ENCODE measurements at places on chromosomes 12 and 14.
A peak's percentile ranks its signal among the peaks of the same experiment; 100 is the strongest.

- peak; percentile 44 for DNase-seq
These were observed 344.9 kb downstream of the DPF3 start for GRCh38 chr14:72549026-72549425.

DNA sequence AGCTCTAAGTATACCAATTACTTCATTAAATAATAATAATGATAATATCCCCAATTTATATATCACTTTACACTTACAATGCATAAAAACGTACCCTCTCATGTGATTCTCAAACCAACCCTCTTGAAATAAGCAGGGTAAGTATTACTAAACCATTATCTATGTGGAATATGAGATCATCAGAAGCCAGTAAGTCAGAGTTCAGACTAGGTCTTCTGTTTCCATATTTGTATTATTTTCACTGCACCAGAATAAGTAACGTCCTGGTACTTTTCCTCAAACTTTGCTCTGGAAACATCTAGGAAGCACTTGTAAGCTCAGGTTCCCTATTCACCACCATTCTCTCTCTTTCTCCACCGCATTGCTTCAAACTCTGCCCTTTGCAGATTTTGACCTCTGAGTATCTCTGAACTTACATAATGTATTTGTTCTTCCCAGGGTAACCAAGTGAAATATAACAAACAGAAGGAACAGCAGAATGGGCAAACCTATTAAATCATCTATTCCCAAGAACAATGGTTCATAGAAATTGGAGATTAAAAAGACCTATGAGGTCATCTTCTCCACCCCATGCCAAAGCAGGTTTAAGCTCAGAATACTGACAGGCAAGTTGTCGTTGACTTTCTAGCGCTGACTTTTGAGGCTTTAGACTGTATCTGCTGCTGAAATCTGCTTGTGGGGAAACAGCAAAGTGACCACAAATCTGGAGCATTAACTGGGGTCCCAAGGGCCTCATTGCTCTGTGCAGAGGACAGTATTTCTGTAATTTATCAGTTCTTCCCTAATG is 161.3 kb upstream of the FAR2 start:
- DNase-seq: no peak

- DNase-seq: no peak
These were observed 22.6 kb downstream of the TCTN1 start for GRCh38 chr12:110636516-110636915.

DNA sequence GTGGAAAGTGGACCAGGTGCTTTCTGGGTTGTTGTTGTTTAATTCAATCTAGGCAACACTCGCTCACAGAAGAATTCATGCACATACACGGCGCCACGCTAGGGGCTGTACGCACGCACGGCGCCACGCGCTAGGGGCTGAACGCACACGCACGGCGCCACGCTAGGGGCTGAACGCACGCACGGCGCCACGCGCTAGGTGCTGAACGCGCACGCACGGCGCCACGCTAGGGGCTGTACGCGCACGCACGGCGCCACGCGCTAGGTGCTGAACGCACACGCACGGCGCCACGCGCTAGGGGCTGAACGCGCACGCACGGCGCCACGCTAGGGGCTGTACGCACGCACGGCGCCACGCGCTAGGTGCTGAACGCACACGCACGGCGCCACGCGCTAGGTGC is 54.3 kb downstream of the NINJ2 start:
- no peak for DNase-seq

DNA sequence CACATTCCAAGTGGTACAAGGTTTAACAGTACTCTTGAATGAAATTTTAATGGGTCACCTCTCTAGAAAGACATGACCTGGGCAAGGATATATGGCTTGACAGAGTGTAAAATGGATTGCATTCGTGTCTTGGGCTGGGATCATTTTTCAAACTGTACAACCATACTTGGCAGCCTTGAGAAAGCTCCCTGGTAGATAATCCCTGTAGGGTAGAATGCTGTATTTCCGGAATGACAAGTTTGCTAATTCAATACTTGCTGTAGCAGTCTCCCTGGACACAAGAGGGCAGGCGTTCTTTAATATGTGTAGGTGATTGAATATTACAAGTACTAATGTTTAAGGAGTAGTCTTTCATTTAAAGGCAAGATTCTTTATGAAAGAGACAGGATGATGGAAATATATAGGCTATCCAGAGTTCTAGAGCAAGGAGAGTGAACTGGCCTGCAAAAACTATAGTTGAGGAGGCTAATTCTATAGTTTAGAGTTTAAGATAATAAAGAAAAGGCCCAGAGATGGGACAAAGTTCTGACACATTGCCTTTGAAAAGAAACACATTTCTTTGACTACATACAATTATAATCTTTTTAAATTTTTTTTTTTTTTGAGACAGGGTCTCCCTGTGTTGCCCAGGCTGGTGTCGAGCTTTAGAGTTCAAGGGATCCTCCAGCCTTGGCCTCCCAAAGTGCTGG is 53.4 kb downstream of the PLBD1 start:
- DNase-seq: no peak

DNA sequence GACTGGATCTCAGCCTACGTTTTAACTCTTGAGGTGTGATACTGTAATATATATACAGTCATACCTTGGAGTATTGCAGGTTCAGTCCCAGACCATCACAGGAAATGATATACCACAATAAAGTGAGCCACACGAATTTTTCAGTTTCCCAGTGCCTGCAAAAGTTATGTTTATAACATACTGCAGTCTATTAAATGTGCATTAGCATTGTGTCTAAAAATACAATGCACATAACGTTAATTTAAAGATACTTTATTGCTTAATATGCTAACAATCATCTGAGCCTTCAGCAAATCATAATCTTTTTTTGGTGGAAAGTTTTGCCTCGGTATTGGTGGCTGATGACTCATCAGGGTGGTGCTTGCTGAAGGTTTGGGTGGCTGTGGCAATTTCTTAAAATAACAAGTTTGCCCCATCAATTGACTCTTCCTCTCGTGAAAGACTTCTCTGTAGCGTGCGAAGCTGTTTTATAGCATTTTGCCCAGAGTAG is 18.9 kb downstream of the PYROXD1 start:
- no peak for DNase-seq

DNA sequence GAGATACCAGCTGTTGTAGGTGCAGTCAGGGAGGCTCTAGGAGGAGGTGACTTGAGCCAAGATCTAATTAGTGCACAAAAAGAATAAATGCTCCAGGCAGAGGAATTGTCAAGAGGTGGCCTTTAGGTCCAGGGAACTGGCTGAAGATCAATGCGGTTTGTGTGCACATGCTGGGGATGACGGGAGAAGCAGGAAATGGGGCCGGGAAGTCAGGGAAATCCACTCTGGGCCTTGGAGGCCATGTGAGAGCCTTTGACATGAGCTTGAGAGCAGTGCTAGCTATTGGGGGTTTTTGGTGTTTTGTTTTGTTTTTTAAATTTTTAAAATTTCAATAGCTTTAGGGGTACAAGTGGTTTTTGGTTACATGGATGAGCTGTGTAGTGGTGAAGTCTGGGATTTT is 67.4 kb downstream of the MVK start:
- no peak for DNase-seq

- peak; percentile 42 for DNase-seq
These were observed 1.1 kb downstream of the SAV1 start for GRCh38 chr14:50666772-50667683.

DNA sequence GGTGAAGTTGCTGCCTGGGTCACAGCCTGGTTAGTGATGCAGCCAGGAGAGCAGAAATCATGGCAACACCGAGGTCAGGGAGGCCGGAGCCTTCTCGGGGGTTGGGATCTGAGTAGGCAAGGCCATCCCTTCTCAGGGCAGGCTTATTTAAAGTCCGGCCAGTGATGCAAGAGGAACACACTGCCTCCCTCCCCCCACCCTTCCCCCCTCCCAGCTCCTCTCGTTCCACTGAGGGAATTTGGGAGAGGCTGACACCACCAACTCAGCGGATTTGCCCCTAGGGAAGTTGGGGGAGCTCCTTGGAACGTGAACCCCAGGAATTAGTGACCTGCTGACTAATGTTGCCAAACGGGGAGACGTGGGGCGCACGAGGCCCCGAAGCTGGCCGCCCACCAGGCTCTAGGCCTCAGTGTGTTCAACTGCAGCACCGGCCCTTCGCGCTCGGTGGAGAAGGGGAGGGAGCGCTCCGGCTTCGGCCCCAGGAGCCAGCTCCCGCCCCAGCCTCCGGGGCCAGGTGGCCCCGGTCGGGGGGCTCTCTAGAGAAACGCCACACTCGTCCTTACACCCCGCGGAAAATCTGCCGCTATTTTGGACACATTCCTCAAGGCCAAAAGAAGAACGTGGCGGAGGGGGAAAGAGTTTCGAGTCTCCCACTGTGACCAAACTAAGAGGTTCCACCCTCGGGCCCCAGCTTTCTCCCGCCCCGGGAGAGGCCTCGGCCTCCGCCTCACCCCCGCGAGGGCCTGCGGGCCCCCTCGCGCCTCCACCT is 1.6 kb downstream of the CTDSP2 start:
- DNase-seq: peak; percentile 64

DNA sequence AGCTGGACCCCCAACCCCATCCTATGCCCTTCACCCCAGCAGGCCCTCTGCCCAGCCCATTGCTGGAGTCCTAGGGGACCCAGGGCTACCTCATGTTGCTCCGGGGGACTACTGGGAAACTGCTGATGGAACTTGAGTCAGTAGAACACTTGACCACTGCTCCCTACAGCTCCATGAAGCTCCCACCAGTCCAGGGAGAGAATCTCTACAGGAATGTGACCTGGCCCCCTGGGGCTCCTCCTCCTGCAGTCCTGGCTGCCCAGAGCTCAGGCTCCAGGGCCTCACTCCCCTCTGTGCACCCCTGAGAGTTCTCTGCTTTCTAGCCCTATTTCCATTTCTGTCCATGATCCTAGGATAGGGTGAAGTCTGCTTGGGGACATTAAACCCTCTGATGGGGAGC is 10.8 kb upstream of the AQP2 start:
- no peak for DNase-seq

DNA sequence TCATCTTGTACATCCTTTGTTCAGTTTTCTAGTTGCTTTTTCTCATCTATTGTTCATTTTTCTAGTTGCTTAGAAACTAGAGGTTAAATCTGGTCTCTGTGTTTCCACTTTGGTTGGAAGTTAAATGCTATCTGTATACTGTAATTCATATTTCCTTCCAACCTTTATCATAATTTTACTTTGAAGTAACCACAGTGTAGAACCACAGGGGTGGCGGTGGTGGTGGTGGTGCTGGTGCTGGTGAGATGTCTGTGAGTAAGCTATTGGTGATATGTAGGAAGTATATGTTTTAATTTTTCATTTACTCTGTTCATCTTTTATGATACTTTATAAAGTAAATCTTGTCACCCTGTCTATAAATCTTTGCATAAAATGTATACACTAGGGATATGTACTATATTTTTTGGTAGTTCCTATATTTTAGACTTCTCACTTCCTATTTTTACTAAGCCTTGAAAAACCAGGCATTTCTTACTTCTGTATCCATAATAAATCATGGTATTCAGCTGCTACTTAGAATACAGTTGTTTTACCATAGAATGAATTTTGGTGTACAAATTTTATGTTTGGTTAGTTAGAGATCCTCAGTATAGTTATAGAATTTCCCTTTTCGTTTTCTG is 31.9 kb downstream of the CCDC91 start:
- DNase-seq: no peak

DNA sequence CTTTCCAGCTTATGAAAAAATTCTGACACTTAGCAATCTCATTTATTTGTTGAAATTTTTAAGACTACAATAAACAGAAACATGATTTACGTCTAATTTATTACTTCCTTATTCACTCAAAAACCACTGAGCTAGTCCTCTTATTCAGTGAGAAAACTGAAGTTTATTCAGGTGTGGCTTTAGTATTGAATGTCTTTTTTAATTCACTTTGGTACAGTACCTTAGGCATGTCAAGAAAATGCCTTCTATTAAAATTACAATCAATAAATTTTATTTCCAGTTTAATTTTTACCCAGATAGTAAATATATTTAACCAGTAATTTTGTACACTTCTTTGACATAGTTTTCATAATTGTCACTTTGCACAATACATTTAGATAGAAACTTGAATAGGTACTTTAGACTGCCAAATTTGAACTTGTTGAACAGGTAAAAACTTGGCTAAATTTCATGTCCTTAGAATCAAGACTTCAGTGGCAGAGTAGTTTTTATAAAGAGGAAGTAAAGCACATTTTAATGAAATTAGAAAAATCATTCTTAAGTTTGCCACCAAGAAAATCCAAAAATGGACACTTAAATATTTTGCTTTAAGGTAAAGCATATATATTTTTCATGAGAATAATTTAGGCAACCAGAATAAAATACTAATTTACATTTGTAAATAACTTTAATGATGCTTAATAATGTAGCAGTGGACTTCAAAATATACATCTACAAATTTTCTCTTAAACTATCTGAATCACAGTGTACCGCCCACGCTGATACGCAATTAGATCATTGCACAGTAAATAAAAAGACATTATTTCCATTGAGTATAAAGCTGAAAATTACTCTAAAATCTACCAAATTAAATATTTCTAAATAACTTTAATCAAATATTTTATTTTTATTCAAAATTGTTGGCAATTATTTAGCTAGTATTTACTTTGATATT is 159.1 kb downstream of the RASSF9 start:
- no peak for DNase-seq

GRCh38 chr14:99563749-99564129 is 40.3 kb downstream of the CCDC85C start:
- DNase-seq: no peak

DNA sequence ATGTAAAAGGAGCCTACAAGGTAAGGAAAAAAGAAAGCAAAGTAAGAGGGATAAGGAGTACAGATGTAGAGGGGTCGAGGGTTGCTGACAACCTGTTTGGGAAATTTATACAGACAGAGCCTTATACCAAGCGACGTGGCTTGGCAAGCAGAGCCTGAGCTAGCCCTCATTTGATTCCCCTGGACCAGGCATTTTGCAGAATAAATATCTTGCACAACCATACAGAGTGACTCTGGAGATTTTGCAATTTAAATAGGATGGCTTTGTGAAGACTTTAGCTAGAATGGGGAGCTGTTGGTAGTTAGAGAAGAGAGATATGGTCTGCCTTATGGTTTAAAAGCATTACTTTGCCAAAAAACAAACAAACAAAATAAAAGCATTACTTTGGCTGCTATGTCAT is 11.1 kb upstream of the ANO6 start:
- no peak for DNase-seq

GRCh38 chr14:72164420-72165228 is 232.4 kb downstream of the RGS6 start:
- no peak for DNase-seq

DNA sequence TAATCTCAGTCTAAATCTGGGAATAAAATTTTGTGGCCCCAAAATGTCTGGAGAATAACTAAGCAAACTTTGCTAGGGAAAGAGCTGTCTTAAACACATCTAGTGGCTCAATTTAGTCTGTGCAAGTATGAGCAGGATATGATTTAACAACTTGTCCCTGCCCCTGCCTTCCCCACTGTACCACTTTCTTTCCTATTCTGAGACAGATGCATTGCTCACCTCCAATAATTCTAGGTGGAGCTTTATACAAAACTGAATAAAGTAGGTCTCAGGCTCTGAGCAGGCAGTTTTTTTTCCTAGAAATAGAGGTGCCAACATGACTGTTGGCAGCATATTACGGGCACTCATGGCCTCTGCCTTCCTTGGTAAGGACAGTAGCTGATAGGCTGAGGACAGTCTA is 412.1 kb downstream of the DAD1 start:
- DNase-seq: no peak

DNA sequence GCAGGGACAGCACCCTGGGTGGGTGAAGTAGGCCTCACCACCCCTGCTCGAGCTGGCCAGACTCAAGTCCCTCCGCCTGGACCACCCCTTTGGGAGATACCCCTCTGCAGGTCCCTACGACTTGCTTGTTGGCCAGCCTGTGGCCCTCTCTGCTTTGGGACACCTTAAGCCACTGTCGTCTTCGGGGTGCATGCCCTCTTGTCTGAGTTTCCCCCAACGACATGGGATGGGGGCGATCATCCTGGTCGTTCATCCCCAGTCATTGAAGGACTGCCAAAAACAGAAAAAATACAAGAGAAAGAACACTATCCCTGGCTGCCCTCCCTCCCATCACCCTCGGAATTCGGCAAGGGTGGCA is 151.1 kb downstream of the DPF3 start:
- DNase-seq: no peak

Data from globus pallidus (tissue), 1 donor.